Ecto neural progenitor cell (in vitro differentiated cells): ENCODE measurements at places on chromosomes 13 and 19.

GRCh38 chr13:79382545-79383275 is 23.3 kb downstream of the RBM26 start:
- DNase-seq: no peak

DNA sequence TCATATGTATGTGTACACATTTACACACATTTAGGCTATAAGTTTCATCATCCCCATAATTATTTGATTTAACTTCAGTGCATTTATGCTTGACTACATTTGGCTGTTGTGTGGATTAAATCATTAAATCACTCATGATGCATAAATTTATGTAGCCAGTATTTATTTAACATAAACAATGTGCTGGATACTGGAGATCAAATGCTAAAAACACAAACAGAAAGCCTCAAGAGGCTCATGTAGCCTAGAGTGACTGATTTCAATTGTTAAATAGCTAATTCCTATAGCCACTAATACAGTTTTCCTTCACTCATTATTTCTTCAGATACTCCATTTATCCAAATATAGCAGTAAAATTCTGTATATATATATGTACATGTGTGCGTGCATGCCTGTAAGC is 376.0 kb downstream of the DACH1 start:
- DNase-seq: no peak

DNA sequence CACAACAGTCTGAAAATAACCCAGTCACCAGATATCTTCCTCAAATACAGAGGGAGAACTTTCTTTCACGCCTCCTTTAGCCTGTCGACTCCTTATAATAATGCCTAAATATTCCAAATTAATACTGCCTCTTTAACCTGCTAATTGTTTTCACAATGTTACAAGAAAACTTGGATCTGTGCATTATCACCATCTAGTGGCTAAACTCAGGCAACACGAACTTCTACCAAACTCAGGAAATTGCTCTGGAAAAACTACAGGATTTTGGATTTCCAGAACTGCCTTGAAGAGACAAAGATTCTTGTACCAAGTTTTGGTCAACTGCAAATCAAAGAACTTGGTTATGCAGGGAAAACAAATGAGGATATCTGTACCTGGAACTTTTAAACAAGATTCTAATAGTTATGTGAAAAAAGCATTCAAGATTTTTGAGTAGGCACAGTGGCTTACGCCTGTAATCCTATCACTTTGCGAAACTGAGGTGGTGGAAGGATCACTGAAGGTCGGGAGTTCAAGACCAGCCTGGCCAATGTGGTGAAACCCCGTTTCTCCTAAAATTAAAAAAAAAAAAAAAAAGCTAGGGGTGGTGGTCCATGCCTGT is 10.8 kb downstream of the CLN5 start:
- DNase-seq: no peak

DNA sequence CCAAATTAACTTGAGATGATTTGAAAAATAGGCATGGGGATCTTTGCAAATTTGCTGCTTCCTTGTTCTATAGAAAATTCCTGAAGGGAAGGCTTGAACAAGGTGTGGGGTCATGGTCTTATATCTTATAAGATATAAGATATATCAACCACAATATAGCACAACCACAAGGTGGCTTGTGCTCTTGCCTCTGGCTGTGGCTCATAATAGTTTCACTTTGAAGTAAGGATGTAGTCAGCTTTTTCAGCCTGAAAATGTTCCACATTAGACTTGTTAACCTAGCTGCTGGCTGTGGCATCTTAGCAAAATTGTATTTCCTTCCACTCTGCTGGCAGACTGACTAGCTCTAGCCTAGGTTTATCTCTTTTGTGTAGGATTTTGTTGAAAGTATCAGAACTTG is 169.7 kb downstream of the KLF5 start:
- no peak for DNase-seq

GRCh38 chr19:30784850-30785457 is 412.8 kb downstream of the ZNF536 start:
- DNase-seq: peak; percentile 66

DNA sequence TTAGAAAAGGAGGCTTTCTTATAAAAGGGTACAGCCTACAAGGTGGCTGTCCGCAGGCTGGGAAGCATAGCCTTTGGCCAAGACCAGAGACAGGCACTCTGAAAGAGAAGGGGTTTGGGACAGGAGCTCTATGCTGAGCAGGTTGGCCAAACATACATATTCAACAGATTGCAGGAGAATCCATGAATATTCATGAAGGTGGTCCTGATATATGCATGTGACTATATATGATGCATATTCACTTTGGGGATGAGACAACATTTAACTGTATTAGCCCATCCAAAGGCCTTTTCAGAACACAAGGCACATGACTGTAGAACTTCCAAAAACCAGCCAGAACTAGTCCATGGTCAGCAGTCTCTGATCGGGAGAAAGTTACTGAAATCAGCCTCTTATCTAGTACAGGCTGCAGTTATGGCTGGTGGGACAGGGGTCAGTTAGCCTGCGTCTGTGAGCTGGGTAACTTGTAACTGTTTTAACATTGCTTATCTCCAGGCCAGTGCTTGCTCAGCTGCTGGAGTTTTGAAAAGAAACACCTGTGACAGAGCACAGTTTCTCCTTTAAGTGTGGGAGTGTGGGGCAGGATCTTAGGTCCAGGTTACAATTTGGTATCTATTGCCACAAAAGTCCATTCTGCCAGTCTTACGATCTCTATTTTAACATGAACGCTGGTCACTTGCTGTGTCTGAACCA is 924.2 kb downstream of the UQCRFS1 start:
- no peak for DNase-seq

DNA sequence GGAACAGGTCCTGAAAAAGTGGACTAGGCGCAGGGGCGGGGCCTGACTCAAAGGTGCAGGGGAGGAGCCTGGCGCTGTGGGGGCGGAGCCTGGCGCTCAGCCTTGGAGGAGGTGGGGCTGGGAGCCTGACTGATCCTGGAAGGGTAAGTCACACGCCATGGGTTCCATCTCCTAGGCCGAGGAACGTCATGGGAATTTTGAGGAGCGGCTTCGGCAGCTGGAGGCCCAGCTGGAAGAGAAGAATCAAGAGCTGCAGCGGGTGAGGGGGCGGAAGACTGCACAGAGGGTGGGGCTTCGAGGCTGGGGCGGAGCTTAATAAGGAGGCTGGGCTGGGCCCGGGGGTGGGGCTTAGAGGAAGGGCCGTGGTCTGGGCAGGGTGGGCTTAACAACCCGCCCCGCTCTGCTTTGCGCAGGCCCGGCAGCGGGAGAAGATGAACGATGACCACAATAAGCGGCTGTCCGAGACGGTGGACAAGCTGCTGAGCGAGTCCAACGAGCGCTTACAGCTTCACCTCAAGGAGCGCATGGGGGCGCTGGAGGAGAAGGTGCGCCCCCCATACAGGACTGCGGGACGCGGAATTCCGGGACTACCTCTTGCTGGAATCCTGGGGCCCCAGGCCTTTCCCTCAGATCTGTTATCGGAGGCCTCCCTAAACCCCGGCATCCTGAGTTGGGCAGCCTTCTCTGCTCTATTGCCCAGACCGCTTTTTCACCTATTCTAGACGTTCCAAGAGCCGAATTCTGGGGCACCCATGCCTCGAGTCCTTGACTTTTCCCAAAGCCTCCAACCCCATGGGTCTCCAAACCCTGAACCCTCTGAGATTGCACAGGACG is 14.5 kb downstream of the PPFIA3 start:
- DNase-seq: peak; percentile 89

DNA sequence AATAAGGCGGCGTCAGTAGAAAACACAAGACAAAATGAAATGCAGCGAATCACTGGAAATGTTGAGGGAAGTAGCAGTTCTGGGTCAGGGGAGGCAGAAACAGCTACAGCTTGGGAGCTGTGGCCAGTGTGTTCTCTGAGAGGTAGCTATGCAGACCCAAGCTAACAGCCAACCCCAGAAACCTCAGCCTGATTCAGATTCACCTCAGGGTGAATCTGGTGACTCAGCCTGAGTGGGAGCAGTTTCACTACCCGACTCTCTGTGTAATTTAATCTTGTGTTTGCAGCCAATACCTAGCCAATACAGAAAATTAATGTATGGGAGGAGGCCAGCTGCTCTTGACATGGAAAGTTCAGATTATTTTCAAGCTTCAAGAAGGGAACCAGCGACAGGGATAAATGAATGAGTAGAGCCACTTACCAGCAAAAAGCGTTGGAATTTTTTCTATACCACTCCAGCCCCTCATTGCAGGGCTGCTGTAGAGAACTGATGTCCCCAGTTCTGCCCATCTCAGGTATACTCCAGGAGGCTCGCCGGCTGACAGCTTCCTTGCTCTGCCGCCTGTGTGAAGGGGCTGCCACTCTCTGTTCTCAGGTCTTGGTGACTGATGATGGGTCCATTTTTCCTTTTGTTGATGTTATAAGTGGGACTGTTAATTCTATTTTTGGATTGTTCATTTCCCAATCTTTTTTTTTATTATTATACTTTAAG is 8.9 kb downstream of the IGFL3 start:
- no peak for DNase-seq

DNA sequence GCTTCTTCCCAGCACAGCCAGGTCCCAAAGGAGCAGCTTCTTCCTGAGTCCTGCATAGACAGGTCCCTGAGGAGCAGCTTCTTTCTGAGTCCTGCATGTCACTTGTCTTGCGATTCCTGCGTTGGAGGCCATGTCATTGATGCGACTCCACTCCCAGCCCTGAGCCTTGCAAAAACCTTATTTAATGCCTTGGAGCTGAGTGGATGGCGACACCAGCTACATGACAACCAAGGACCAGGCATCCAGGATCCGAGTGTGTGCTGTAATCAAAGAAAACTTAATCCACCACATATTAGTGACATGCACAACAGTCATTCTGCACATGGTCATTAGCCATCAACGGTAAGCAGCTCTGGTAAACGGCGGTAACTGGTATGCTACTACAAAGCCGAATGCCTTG is 315.8 kb downstream of the TEX29 start:
- DNase-seq: no peak

- no peak for DNase-seq
These were observed 183.5 kb downstream of the DNAJC15 start for GRCh38 chr13:43206838-43207237.

GRCh38 chr13:25882466-25883357 is 169.1 kb downstream of the SHISA2 start:
- DNase-seq: no peak

- no peak for DNase-seq
These were observed 118.0 kb downstream of the ATP11A start for GRCh38 chr13:112807653-112808376.

- DNase-seq: no peak
These were observed 93.2 kb downstream of the LHFPL6 start for GRCh38 chr13:39509616-39510315.

- no peak for DNase-seq
These were observed 2.6 kb upstream of the DOHH start for GRCh38 chr19:3503036-3503572.

DNA sequence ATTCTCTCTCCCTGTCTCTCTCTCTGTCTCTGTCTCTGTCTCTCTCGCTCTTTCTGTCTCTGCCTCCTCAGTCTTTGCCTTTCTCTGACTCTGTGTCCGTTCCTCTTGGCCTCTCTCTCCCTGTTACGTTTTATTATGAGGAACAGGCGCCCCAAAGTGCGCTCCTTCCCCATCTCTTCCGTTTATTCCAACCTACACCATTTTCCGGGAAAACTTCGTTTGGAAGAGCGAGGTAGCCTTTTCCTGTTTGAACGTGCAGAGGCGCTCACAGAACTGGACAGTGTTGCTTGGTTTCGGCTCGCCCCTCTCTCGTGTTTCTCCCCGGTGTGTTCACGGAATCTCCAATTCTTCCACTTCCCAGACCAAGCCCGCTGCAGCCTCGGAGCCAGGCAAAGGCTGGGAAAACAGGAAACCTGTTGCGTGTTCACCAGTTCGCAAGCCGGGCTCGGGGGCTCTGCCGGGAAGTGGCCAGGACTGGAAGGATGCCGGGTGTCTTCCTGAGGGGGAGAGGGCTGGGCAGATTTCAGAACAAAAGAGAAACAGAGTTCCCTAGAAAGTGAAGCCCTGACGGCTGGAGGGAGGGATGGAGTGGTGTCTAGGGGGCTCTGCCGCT is 605 bp downstream of the TMEM255B start:
- no peak for DNase-seq
